Stimulated activated CD8-positive, alpha-beta memory T cell treated with anti-CD3 and anti-CD28 coated beads, Interleukin-4, amount 100 ng/mL, for 48 hours (primary cell): ENCODE measurements at places on chromosomes 3 and 15.

GRCh38 chr15:76756381-76756780 lies 148.8 kb downstream of the SCAPER start:
- DNase-seq = no peak

DNA sequence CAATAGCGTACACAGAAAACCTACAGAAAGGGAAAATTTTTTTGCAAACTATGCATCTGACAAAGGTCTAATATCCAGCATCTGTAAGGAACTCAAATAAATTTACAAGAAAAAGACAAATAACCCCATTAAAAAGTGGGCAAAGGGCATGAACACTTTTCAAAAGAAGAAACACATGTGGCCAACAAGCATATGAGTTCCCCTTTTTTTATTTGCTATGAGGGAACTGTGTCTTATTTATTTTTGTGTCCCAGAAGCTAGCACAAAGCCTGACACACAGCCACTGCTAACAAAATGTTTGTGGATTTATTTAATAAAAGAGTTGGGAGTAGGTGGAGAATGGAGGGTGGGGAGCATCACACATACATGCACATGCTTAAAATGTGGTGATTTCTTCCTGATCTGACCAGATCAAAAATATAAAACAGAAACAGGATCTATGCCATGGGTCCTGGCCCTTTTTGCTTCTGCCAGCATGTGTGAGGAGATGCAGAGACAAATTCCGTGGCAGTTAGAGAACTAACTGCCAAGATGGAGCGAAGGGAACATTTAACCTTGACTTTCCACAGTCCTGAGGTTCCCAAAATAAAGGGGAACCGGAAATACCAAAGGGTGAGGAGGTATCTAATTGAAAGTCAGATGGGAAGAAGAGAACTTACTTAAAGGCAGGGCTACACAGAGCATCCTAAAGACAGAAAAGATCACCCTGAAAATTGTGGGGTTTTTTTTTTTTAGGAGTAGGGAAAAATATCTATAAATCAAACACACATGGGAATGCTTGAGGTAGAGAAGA lies at the start of gene TMEM202:
TSS of gene TMEM202 (plus strand) at position 510 of the 793 bp plus-strand sequence. CDS start at position 532, 22 bp downstream.
- no peak for DNase-seq

GRCh38 chr3:150612494-150612893 lies 9.4 kb downstream of the SELENOT start:
- no peak for DNase-seq

DNA sequence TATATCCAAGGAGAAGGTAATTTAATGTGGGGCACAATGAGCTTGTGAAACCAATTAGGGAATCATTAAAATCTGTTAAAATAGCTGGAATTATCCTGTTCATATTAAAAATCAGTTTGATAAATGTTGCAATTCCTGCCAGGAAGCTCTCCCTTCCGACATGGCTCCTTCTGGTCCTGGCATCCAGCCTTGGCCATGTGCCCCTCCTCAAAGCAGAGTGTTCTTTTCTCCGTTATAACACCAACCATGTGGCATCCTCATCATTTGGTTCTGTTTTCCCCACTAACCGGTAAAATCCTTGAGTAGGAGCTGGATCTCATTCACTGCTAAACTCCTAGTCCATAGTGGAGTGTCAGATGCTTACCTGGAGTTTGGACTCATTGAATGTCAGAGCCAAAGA lies 127.2 kb downstream of the ARNT2 start:
- no peak for DNase-seq

- no peak for DNase-seq
Observed at GRCh38 chr15:48250640-48251076, 44.6 kb downstream of the SLC12A1 start.
